A549 treated with Hydrocortisone at 1 μM for 4 hours (cell line): ENCODE measurements at places on chromosomes 2 and 18. TPM values are rescaled to one million over a fixed set of nuclear protein-coding genes. Genes with fewer than 3 reads are reported as not detected.

The ZNF385B gene
- total RNA-seq = 0.21 to 0.22 TPM in 2 of 5 replicates, not detected in the others

The ZBTB7C gene
- total RNA-seq = 0.18 to 0.36 TPM (median 0.26 TPM) in 5 replicates

The GRHL1 gene
- total RNA-seq = 0.72 to 1.2 TPM (median 0.84 TPM) in 5 replicates

The POTEC gene
- total RNA-seq = not detected in 5 replicates

The REG1B gene
- total RNA-seq = not detected in 5 replicates
